ENCODE measurements at places on chromosomes 16 and 17.

DNA sequence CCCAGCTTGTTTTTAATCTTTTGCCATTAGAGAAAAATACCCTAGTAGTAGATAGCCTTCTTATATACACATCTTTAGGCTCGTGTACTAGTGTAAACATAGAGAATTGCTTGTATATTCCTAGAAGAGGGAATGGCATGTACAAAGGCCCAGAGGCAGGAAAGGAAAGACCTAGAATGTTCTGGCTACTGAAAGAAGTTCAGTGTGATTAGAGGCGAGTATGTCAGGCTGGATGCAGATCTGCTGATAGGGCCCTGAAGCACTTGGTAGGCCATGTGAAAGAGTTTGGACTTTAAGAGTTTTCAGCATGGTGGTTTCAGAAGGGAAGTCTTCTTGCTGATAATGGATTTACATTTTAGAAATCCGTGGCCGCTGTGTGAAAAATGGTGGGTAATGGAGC is 17.4 kb downstream of the CTCF start:
- no peak for DNase-seq

DNA sequence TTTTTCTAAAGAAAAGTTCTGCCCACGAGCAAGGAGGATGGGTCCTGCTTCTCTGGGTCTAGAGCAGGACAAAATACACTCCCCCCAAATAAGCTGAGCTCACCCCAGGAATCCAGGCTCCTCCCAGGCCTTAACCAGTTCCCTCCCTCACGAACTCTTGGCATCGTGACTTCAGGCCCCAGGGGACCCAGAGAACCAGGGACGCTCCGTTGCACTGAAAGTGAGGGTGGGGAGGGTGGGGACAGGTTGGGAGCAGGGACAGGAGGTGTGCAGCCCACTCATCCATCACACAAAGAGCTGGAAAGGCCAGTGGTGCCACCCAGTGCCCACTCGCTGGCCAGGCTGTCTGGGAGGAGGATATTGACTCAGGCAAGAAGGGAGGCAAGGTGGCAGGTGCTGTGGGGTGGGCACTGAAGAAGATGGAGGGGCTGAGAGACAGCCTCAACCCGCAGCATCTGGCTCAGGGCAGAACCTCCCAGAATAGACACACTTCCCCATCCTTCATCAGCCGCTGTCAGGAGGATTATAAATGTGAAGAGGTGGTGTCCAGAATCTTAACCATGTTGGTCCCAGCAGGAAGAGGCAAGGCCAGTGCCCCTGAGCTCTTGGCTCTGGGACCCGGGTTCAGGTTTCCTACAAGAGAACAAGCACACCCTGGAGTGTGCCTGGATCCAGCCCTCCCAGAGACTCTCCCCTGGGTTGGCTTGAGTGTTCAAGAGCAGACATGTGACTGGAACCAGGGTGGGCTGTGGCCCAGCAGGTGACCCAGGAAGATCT is 67.9 kb upstream of the RPL38 start:
- no peak for DNase-seq

DNA sequence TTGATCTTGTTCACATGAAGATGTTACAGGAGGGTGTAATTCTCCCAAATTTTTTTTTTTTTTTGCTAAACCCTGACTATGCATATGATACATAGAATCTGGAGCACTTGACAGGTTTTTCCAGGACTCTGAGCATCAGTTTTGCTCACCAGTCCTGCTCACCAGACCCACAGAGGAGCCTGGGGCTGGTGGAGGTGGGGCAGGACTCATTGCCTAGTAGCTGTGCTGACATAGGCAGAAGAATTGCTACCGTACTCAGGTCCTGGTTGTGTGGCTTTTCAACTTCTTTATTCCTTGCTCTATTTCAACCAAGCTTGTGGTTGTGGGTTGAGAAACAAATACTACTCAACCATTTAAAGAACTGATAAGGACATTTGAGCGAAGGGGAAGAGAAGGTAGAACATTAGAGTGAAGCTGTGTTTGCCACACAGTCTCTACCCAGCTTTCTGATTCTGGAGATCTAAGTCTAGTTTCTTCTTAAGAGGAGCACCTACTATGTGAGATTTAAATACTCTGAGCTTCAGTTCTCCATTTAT is 212.4 kb downstream of the UTP18 start:
- no peak for DNase-seq

- no peak for DNase-seq
Observed at GRCh38 chr17:50185631-50186471, 15.6 kb downstream of the COL1A1 start.

DNA sequence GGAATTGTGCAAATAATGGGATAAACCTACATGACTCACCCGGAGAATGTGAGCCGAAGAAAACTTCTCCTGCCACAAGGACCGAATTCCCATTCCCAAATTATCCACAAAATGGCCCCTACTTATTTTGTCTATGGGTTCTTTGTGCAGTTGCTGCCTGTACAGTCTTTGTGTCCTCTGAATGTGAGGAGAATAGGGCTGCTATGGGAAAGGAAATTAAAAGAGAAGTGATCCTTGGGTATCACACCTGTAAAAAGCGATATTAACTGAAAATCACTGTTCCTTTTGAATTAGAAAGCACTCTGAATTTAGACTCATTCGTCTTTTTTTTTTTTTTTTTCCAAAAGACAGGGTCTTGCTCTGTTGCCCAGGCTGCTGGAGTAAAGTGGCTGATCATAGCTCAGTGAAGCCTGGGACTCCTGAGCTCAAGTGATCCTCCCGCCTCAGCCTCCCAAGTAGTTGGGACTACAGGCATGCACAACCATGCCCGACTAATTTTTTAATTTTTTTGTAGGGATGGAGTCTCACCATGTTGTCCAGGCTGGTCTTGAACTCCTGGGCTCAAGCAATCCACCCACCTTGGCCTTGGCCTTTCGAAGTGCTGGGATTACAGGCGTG is 45.4 kb downstream of the CHD9 start:
- DNase-seq: no peak

DNA sequence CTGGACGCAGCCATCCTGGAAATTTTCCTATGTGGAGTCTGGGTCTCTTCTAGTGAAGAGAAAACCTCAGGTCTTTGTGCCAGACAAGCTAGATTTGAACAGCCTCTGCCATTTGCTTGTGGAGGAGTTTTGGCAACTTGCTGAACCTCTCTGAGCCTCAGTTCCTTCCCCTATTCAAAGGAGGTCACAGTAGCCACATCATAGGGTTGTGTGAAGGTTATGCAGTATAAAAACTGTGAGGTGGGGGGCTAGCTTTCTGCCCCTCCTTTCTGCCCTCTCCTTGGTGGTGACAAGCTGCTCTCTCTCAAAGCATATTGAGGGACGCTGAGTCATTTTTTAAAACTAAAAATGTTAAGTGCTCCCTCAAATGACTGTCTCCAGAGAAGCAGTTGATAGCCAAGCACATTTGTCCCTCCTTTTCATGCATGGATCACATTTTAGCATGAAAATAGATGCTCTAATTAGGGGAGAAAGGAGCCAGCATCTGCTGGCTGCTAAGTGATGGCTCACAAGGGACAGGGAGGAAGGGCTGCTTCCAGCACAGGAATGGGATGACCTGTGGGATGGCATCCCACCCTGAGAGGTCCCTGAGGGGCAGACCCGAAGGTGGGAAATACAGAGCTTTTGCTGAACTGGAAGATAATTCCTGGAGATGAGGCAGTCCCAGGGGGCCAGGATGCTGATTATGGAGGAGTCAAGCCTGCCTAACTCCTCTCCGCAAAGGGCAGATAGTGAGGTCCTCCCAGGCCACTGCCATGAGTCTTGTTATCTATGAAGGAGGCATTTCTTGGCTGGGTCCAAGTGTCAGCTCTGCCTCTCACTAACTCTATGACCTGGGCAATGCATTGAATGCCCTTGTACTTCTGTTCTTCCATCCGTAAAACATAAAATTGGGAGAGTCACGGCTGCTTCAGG is 218.8 kb downstream of the RAB11FIP4 start:
- no peak for DNase-seq

GRCh38 chr17:1137465-1137894 is 42.3 kb downstream of the ABR start:
- peak; percentile 35 for DNase-seq

DNA sequence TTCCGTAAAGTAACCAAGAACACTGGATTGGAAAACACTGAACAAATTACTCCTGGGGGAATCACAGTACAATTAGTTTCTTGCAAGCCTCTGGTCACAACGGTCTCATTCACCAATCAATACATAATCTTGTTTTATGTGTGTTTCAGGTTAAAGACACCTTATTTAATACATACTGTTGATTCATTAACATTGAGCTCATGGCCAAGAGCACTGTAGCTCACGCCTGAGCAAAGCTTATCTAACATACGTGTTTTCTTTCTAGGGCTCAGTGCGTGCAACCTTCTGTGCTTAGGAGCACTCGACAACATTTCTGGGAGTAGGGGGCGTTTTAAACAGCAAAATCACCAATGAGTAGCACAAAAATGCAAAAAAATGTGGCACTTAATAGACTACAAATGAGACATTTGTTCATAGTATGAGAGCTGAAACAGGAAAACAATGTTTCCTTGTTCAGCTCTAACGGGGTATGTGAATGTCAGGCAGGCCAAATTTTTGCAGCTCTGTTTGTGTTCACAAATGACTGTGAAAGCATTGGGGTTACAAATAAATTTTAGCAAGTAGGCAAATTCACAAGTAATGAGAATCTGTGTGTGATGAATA is 206.2 kb downstream of the CNTNAP4 start:
- no peak for DNase-seq

DNA sequence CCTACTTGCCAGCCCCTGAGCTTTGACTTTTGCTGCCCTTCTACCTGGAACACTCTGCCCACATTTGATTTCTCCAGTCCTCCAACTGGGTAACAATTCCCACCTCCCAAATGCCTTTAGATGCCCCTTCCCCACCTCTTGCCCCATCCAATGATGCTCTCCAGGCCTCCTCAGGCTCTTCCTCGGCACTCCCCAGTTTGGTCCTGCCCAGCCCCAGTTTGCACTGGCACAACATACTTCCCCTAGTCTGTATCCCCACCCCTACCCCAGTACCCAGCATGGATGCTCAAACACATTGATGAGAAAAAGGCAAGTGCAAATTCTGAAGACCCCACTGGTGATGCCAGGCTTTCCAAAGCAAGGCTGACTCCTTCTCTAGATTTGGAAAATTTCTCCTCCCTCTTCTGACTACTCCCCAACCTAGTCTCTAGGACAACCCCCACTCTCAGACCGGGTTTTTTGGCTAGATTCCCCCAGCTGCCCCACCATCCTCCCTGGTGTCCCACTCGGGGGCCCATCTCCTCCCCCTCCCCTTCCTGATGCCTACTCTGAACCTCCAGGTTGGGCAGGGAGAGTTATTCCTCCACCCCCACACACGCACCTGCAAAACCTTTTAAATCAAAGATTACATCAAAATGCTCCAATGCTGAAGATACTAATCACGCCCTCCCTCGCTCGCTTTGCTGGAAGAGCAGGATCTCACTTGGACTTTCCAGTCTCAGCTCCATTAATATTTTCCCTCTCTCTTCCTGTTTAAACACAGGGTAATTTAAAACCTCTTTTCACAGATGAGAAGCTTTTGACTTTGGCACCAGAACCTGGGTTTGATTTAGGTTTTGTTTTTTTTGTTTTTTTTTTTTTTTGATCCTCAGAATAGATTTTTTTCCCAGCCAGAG is 94.9 kb downstream of the TMEM132E start:
- no peak for DNase-seq

- no peak for DNase-seq
Observed at GRCh38 chr17:12993631-12994030, 24.2 kb downstream of the ELAC2 start.

GRCh38 chr17:80109713-80110446 is 8.5 kb downstream of the GAA start:
- DNase-seq: no peak

- no peak for DNase-seq
Observed at GRCh38 chr17:59845595-59846393, 46.9 kb downstream of the TUBD1 start.

DNA sequence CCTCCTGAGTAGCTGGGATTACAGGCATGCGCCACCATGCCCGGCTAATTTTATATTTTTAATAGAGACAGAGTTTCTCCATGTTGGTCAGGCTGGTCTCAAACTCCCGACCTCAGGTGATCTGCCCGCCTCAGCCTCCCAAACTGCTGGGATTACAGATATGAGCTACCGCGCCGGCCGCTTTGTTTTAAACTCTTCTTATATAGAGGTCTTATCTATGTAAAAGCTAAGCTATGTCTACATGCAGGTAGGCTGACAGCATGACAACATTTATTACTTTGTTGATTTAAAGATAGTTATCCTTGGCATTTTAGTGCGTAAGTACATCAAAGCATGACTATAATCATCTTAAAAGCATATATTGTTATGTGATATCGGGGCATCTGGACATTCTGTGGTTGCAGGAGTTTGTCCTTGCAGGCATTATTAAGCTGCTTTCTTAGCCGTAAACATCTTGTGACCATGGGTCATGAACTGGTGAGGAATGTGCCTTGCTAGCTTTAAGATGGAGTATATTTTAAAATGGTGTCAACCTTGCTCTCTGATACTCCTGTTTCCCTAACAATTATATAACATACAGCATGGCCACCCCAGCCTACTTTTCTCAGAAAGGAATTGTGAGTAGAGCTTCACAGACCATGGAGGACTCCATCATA is 45.8 kb upstream of the TAOK1 start:
- DNase-seq: no peak

DNA sequence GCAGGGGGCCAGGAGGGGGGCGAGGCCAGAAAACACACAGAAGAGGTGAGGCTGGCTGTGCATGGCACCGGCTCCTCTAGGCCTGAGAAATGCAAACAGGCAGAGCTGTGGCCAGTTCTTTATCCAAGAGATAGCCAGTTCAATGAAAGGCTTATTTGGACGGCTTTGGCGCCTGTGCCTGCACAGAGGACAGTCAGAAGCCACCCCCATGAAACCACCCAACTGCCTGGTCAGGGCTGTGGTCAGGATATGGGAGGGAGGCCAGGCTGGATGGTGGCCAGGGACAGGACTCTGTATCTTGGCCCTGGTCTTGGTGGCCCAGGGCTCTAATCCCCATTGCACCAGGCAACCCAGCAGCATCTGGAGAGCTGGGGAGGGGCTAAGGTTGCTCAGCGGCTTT is 24.5 kb upstream of the GPRC5C start:
- DNase-seq: no peak

- DNase-seq: no peak
Observed at GRCh38 chr17:44217738-44218343, 1.6 kb downstream of the UBTF start.

- DNase-seq: peak; percentile 95
Observed at GRCh38 chr17:82098169-82098938, at the start of gene FASN. Gene FASN (minus strand): TSS chr17:82098236. CDS start chr17:82096445, 1,791 bp downstream.

- no peak for DNase-seq
Observed at GRCh38 chr17:80892900-80893603, 98.6 kb upstream of the CHMP6 start.

DNA sequence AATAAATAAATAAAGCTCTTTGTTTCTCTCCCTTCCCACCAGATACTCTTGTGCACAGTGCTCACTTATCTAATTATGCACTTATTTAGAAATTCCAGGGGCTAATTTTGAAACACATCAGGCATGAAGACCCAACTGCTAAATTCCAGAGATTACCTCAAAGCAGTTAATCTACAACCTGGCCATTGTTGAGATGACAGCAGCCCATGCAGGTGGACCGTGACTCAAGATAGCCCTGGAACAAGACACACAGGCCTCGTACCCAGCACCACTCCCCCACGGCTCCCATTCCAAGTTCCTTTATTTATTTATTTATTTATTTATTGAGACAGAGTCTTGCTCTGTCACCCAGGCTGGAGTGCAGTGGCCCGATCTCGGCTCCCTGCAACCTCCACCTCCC is 60.1 kb upstream of the NPEPPS start:
- no peak for DNase-seq

Measured in CD4-positive, alpha-beta T cell treated with Interleukin-15 for 1 hour (primary cell).